ENCODE measurements at places on chromosomes 1 and 21.
A peak's percentile ranks its signal among the peaks of the same experiment; 100 is the strongest.

DNA sequence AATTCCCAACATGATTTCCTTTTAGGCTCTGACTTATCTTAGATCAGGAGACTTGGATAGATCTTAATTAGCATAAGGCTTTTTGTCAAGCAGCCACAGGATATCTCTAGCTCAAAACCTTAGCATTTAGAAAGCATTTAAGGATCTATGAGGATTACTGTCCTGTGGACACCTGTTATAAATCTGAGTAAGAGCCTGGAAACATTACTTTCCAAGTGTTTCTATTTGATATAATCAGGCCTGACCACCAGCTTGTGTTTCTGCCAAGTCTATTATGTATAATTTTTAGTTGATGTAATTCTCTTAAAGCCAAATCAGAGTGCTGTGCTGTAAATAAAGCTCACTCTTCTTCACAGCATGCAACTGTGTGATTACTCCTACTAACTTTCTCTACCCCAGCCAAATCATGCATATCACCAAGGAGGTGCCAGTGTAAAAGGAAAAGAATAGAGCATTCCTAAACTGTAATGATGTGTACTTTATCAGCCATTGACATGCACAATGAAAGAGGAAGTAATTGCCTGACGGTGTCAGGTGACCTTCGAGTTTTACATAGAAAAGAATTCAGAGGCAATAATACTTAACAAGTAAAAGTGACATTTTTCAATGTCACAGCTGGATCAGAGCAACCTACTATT lies 309.9 kb upstream of the PRMT6 start:
- no peak overlapping the region for H3K4me3 ChIP-seq
- no peaks in the 10 kb centered on the region for H3K27me3 ChIP-seq
- no peak overlapping the region for H3K27ac ChIP-seq
- H3K36me3 ChIP-seq = no peaks in the 10 kb centered on the region
- no peaks in the 10 kb centered on the region for H3K4me1 ChIP-seq

- no peak overlapping the region for H3K4me3 ChIP-seq
- H3K27me3 ChIP-seq = no peaks in the 10 kb centered on the region
- H3K36me3 ChIP-seq = no peaks in the 10 kb centered on the region
- H3K27ac ChIP-seq = no peak overlapping the region
- no peak for DNase-seq
Observed at GRCh38 chr1:10553118-10553517, 78.4 kb downstream of the PEX14 start.

- H3K36me3 ChIP-seq = no peaks in the 10 kb centered on the region
- peaks cover 51% of the 10 kb centered on the region for H3K4me1 ChIP-seq
- H3K27me3 ChIP-seq = no peaks in the 10 kb centered on the region
- peak overlapping the region; percentile 86 for H3K27ac ChIP-seq
Observed at GRCh38 chr1:234986750-234987414, 141.8 kb downstream of the TOMM20 start.

DNA sequence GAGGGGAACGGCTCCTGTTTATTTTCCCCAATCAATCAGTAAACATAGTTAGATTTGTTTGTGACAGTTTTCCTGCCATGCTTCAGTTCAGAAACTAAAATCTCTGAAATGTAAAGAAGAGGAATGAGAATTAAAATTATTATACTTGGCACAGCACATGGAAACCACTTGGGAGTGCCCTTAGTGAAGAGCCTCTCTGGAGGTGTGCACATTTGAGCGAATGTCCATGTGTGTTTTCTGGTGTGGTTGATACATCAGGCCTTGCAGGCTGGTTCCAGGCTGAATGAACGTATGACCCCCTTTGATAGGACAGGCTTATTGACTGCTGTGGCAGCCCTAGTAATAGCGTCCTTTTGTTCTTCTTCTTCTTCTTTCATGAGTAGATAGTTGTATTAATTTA lies 27.1 kb downstream of the C4BPA start:
- no peak overlapping the region for H3K27ac ChIP-seq
- H3K36me3 ChIP-seq = no peaks in the 10 kb centered on the region
- H3K4me3 ChIP-seq = no peak overlapping the region
- H3K27me3 ChIP-seq = no peaks in the 10 kb centered on the region

Measured in heart right ventricle (tissue), 16 donors.